ENCODE measurements at places on chromosomes 13 and 19.
A peak's percentile ranks its signal among the peaks of the same experiment; 100 is the strongest.

DNA sequence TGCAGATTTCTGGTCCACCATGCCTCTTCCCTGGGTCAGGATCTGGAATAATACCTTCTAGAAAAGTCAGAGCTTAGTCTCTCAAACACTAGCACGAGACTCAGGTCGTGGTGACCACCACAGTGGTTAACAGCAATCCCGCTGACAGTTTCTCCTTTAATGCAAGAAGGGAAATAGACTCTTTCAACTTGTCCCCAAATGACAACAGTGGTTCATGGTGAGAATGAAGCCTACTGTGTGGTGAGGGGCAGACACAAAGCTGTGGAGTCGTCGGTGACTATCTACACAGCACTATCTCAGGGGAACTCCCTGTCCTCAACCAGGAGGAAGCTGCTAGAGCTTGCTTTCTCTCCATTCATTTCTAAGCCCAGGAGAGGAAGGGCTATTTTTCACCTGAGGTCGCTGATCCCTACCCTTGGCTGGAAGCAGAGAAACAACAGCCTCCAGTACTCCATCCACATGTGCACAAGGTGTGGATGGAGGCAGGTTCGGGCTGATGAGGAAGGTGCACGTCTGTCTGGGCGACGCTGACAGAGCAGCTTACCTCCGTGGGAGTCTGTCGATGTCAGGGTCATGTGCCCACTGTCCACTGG, 72.4 kb downstream of the STK24 start:
- no peak for DNase-seq

- DNase-seq, result no peak
Measured at GRCh38 chr19:30760014-30760413, 387.8 kb downstream of the ZNF536 start.

GRCh38 chr19:47124937-47125668, 5.5 kb upstream of the SAE1 start:
- peak; percentile 82 for DNase-seq

GRCh38 chr13:31159306-31159705, 2.4 kb downstream of the HSPH1 start:
- DNase-seq, result no peak

- no peak for DNase-seq
Measured at GRCh38 chr19:50427997-50428425, 4.7 kb upstream of the MYBPC2 start.
